ENCODE measurements at places on chromosomes 3 and 15.

- no peak for DNase-seq
Measured at GRCh38 chr3:13876451-13877100, 3.3 kb downstream of the WNT7A start.

GRCh38 chr15:64560501-64560900, 100.1 kb downstream of the ZNF609 start:
- DNase-seq, result no peak

- no peak for DNase-seq
Measured at GRCh38 chr3:180633722-180634121, 31.8 kb downstream of the TTC14 start.

DNA sequence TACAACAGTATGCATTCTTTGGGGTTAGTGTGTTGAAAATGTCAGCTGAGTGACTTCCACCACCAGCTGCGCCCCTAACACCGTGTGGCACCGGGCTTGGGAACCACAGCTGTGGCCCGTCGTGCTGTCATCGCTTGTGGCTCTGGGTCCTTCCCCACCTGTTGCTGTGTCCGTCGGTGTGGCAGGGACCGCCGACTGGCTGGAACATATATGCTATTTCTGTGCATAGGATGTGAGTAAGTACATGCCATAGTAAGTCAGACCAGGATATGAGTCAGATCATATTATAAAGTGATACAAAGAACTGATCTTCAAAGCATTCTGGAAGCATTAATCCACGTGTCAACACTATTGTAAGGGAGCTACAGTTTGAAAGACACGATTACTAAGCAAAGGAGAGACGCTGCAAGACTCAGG, 31.9 kb downstream of the EHD4 start:
- DNase-seq, result peak; percentile 65

- no peak for DNase-seq
Measured at GRCh38 chr3:132001999-132002398, 32.8 kb downstream of the CPNE4 start.

DNA sequence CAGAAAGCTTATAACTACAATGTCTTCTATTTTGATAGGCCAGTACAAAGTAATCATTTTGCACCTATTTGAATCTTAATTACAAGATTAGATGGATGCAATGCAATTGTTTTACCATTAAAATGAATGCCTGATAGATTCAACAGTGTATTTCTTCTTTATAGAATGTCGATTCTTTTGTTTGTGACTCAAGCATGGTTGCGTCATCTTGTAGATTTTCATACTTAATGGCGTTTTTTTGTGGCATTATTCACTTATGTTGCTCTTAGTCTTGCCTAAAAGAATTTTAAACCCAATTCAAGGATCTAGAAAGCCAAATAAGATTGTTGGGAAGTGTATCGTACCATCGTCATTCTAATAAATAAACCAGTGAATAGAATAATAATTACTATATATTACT, 21.4 kb downstream of the ZBTB38 start:
- DNase-seq, result no peak

GRCh38 chr3:161969867-161970266, 473.3 kb downstream of the OTOL1 start:
- no peak for DNase-seq

DNA sequence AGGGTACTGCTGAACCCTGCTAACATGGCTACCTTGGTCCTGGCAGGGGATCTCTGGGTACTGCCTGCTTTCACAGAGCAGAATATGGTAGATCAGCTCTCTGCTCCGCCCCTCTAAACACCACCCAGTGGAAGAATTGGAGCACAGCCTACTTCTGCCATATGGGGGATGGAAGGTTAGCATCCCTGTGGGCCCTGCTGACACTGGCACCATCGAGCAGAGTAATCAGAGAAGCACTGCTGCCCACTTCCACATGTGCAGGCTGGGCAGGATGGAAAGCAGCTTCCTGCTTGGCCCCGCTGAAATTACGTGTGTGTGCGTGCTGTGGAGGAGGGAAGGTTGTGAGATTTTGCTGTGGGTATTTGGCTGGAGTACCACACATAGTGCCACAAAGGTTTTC, 24.8 kb downstream of the CCR1 start:
- no peak for DNase-seq

GRCh38 chr15:81054236-81054635, 53.5 kb downstream of the TLNRD1 start:
- no peak for DNase-seq

DNA sequence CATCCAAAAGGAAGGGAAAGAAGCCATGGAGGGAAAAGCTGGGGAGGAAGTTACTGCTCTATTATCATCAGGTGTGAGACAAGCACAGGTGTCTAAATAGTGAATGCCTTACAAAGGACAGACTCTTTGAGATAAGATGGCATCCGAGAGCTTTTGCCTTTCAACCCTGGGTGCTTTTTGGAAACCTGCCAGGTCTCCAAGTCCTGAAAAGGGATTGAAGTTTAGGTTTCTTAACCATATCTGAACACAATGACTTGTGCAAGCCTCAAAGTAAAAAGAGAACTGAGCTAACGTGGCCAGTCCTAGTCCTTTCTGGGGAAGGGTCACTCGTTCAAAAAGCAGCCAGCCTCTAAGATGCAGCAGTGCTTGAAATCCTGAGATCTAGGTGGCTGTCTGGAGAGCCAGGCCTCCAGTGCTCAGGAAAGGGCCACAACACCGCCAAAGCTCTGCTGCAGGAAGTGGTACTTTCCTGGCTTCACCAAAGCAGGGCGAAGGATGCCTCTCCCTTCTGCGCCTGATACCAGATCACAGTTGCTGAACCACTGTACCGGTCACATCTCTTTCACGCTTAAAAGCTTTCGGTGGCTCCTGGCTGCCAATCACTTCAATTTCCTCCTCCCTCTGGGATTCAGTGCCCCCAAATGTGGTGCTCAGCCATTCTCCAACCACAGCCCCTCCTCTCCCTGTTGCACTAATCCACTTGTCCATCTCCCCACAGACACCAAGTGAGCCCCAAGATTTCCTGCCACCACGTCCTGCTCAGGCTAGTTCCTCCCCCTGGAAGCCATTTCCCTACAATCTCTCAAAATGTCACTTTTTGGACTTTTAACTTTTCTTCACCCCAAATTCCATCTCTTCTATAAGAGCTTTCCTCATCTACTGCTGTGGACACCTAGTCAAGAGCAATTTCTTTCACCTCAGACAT, 104.1 kb upstream of the LPP start:
- DNase-seq, result peak; percentile 29

- DNase-seq, result no peak
Measured at GRCh38 chr3:184590795-184591194, 29.2 kb downstream of the EPHB3 start.

- no peak for DNase-seq
Measured at GRCh38 chr15:41562784-41563198, 3.8 kb downstream of the TYRO3 start.

- DNase-seq, result no peak
Measured at GRCh38 chr3:197907196-197907595, 42.8 kb upstream of the RPL35A start.

DNA sequence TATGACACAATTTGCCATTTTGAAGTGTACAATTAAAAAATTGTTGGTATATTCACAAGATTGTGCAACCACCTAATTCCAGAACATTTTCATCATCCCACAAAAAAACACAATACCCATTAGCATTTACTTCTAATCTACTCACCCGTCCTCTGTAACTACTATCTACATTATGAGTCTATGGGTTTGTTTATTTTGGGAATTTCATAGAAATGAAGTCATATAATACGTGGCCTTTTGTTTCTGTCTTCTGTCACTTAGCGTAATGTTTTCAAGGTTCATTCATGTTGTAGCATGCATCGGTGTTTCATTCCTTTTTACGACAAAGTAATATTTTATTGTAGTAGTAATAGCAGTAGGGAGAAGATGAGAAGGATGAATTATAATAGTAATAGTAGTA, 55.2 kb upstream of the CNTN6 start:
- no peak for DNase-seq

- no peak for DNase-seq
Measured at GRCh38 chr15:39205506-39206371, 375.1 kb upstream of the THBS1 start.

GRCh38 chr15:51765751-51766150, 14.4 kb downstream of the TMOD2 start:
- no peak for DNase-seq

GRCh38 chr15:62250186-62250585, 85.1 kb upstream of the C2CD4B start:
- no peak for DNase-seq

DNA sequence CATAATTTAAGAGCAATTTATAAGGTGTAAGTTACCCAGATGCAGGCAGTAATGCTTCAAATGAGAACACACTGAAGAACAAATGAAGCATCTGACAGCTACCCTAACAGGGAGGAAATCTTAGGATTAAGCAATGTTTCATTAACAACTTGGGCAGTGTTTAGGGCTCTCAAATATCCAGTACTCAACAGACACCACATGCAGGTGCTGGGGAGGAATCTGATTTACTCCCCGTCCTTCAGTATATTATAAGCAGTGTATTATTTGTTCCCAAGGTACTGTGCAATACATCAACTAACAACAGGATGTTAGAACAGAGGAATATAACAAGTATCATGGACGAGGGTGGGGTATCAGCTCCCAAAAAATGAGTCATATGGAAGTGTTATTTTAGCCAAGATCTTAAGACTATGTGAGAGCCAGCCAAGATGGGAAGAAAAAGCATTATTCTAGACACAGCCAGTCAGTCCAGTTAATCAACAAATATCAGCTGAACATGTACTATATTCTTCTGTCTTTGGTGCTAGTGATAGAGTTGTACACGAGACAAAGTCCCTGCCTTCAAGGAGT, 20.4 kb downstream of the BTBD1 start:
- DNase-seq, result no peak

DNA sequence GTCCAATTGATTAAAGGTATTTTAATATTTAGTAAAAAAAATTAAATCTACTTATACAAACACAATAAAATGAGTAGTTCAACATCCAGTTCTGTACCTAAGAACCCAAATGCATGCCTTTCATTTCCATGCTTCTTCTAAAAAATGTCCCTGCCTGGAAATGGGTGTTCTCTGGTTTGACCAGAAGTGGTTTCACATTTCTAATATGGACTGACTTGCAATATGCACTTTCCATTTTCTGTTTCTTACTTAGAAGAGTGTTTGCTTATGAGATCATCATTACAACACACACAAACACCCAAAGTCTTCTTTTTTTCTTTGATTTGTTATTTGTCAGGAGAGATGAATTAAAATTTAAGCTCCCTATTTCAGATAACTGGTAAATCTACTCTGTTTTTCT, 879.6 kb downstream of the AGBL1 start:
- no peak for DNase-seq

DNA sequence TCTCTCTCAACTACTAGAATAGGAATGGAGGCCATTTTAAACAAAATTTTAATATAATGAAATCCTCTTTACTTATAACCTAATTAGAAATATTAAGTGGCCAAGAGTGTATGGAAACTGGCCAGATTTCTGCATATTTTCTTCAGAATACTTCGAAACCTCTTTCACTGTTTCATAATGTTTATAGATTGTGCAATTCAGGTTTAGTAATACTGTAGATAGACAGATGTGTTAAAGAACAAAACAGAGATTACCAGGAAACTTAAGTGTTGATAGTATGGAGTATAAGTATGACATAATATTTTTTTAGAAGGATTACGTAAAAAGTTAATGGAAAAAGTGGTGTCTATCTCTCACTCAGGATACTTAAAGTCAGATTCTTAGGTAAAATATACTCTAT, 4.7 kb downstream of the ABHD5 start:
- no peak for DNase-seq

- DNase-seq, result no peak
Measured at GRCh38 chr15:80744826-80745225, 34.3 kb upstream of the CEMIP start.

- DNase-seq, result no peak
Measured at GRCh38 chr15:58900631-58901030, 32.8 kb downstream of the SLTM start.

- no peak for DNase-seq
Measured at GRCh38 chr3:55477306-55478303, 9.5 kb downstream of the WNT5A start.

- no peak for DNase-seq
Measured at GRCh38 chr3:155232605-155233004, 60.9 kb downstream of the STRIT1 start.

GRCh38 chr15:38168467-38169070, 84.1 kb upstream of the SPRED1 start:
- DNase-seq, result no peak
